ENCODE measurements at places on chromosomes 7 and 10.

DNA sequence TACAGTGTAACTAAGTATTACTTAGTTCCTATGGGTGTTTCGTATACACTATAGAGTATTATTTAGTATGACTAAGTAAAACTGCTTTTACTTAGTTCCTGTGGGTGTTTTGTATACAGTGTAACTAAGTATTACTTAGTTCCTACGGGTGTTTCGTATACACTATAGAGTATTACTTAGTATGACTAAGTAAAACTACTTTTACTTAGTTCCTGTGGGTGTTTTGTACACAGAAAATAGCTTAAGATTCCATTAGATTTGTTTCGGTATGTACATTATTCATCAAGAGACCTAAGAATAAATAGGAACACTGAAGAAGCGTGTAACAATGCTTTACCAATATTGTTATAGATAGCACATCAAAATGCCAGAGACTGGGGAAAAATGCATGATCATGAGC is 25.0 kb downstream of the IGF2BP3 start:
- DNase-seq = no peak

DNA sequence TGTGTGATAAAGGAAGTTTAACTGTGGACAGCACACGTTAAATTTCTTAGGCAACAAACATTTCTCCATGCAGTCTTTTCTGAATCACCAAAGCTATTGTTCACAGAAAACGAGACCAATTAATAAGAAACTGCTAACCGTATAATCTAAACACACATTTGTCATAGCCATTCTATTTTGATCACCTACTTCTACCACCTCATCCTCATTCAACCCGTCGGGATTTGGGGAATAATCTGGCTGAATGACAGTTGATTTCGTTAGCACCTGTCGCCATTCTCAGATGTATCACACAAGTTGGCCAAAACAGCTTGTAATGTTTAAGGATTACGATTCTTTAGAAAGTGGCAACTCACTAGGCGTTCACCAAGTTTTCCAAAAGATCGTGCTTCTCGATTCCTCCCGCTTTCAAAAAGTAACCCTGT is 1.2 kb downstream of the EZH2 start:
- no peak for DNase-seq

DNA sequence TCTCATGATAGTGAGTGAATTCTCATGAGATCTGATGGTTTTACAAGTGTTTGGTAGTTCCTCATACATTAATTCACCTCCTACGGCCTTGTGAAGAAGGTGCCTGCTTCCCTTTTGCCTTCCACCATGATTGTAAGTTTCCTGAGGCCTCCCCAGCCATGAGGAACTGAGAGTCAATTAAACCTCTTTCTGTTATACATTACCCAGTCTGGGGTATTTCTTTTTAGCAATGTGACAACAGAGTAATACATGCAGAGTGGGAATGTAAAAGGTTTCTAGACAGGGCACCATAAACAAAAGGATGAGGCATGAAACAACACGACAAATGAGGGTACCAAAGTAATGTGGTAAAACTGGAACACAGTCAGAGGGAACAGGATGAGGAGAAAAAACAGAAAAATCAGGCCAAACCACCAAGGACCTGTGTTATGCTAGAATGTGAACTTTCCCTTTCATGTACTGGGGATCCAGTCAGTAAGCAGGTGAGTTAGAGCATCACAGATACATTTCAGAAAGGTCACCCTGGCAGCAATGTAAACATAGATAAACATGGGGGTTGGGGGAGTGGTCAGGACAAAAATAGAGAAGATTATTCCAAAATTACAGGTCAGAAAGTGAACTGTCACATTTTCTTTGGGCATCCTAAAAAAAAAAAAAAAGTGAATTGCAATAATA is 31.9 kb downstream of the ANKRD26 start:
- DNase-seq = no peak

DNA sequence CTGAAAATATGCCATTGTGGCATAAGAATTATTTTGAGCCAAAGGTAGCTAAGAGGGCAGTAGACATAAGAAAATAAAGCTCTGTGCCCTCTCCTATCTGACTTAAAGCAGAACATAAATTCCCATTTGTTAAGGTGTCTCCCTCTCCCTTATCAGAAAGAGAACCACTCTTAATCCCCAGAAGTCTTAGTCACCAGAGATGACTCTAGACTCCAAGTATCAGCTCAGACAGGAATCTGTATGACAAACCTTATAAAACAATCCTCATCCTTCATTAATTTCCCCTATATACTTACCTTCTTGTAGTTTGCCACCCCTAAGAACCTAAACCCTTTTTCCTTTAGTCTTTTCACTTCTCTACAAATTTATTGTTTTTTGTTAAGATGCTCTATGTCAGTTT is 21.8 kb upstream of the PIP4K2A start:
- DNase-seq = no peak

DNA sequence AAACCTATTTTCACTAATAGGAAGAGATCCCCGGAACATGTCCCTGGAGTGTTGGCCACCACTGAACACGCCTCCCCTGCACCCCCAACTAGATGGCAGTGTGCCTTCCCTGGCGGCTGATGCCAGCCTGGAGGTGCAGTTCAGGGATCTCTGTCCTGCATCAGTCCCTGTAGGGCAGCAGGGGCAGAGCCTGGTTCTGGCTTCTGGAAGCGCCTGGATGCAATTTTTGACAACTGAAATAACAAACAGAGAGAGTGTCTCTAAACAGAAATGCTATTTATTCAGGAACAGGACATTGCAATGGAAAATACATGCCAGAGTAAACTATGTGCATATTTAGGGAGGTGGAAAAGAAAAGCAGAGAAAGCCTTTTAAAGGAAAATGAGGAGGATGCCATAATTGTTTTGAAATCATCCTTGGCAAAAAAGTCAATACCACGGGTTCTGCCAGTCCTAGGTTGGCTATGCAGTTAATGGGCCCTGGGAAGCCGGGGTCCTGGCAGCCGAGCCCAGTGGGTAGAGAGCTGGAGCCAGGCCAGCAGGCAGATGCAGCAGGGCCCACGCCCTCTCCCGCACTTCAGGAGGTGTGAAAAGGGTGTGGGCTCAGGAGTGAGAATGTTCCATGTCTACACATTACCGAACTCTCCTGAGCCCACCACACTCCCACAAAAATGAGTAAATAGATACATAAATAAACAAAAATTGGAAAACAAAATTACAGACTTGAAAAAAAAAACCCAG is 18.5 kb downstream of the ANTXRL start:
- DNase-seq = no peak

- DNase-seq = no peak
Measured at GRCh38 chr7:94109556-94109955, 105.4 kb upstream of the BET1 start.

DNA sequence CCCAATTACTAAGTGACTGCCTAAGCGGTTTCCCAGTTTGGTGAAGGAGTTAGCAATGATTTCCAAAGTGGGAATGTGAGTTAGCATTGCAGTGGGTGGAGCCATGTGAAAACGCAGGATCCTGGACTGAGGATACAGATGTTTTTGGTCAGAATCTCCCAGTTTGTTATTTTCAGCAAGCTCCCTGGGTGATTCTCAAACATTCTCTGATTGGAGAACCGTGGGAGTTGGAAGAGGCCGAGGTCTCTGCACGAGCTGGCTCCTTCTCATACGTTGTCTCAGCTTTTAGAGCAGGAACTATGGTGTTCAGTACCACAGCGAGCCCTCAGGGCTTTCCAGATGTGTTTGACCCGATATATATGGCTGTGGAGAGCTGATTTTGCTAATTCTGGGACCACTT is 396.5 kb upstream of the NPVF start:
- no peak for DNase-seq

GRCh38 chr10:126135941-126136595 is 239.7 kb downstream of the FANK1 start:
- DNase-seq = no peak

- no peak for DNase-seq
Measured at GRCh38 chr7:130393841-130394411, 13.6 kb downstream of the CPA1 start.

DNA sequence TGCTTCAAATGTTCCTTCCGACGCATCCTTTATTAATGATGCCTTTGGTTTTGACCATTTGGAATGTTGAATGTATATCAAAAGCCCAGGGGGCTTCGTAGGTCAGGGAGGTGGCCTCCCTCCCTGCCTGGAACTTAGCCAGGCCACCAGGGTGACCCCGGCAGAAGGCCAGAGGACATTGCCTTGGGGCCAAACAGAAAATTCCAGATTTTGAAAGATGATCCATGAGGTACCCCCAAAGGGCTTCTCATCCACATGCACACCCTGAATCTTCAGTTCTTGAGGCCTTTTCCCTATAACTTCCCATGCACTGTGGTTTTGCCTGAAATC is 171.7 kb downstream of the ADAM12 start:
- DNase-seq = no peak

- no peak for DNase-seq
Measured at GRCh38 chr10:15670880-15671279, 48.8 kb downstream of the ITGA8 start.

DNA sequence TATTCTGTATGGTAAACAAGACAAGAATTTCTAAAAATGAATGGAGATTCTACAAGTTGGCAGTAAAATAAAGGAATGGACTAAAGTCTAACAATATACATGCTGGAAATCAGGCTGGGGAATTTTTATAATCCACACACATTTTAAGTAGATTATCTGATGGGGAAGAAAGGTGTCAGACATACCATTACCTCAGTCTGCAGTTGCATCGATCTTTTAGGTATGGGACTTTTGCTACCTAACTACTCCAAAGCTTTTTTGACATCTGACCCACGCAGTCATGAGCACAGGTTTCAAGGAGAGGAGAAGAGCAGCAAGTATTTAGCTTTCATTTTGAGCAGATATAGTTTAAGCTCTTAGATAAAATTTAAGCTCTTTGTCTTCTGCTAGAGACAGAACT is 113.0 kb downstream of the ZNF438 start:
- DNase-seq = no peak

DNA sequence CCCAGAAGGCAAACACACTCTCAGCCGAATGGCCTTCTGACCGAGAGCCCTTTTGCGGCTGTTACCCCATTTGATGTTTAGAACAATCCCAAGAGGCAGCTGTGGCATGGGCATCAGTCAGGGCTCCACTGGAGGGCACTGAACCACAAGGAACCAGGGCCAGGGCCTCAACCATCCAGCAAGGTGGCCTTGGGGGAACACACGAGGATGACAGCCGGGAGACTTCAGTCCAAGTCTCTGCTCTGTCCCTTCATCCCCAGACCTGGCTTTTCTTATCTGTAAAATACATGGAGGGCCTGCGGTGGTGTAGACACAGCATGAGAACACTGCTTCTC is 63.6 kb upstream of the INSIG1 start:
- no peak for DNase-seq

DNA sequence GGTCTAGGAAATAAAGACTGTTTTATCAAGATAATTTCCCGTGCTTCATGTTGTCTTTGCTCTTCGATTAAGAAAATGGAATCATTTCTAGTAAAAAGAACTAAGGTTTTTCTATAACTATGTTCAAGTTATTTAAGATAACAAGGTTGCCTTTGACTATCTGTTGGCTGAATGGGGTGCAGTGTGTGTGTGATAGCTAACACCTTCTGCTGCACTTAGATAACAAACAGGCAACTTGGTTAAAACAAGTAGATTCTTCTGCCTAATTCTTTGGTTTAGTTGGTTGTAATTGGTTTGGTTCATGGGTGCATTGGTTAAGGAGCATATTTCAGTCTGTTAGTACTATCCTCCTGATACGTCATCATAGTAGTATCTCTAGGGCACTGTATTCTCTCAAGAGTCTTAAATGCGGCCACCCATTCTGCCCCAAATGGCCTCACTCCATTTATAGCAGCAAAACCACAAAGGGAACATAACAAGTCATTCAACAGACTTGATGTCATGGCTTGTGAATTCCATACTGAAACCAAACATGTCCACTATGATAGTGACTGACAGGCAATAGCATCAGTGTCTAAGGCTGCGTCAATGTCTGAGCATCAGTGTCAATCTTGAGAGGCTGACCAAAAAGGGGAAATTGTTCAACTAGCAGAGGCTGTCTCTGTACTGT is 55.7 kb downstream of the CCDC3 start:
- DNase-seq = no peak

DNA sequence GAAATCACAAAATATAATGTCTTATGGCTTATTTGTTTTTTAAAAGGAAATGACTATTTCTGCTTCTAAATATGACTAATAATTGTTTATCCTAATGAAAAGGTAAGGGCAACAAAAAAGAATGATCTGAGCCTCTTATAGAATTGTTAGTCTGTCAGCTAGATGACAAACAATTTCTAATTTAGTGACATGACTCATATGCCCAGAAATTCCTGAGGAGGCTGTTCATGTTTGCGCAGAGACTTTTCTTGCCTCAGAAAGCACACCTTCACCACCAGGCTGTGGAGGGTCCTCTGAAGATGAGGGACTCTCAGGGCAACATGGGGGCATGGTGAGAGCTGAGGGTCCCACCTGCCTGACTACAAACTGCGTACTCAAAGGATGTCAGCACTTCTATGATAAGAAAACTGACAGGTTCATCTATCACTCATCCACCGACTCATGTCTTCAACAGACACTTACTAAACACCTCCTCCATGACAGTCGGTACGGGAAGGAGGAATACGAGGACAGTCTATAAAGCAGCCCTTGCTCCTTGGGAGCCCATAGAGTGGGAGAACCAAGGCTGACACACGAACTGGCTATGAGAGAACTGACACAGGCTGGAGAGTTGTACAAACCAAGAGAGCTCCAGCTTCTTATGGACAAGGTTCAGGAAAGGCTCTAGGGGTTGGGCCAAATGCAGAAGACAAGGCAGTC is 102.0 kb downstream of the PKD1L1 start:
- no peak for DNase-seq

- DNase-seq = no peak
Measured at GRCh38 chr7:35700333-35700732, 5.4 kb upstream of the HERPUD2 start.

- DNase-seq = no peak
Measured at GRCh38 chr7:24082826-24083225, 201.2 kb upstream of the NPY start.

GRCh38 chr10:27527666-27528295 is 23.7 kb downstream of the RAB18 start:
- DNase-seq = no peak

- no peak for DNase-seq
Measured at GRCh38 chr10:131708225-131708880, 192.5 kb upstream of the PPP2R2D start.

- no peak for DNase-seq
Measured at GRCh38 chr10:27448921-27449320, 55.2 kb upstream of the RAB18 start.

GRCh38 chr7:142889816-142890215 is 4.3 kb upstream of the TRPV6 start:
- no peak for DNase-seq

GRCh38 chr10:9427209-9427608 is 1372.7 kb downstream of the GATA3 start:
- no peak for DNase-seq
